ENCODE measurements at places on chromosomes 6 and 20. TPM values are rescaled to one million over a fixed set of nuclear protein-coding genes. Genes with fewer than 3 reads are reported as not detected.

DNA sequence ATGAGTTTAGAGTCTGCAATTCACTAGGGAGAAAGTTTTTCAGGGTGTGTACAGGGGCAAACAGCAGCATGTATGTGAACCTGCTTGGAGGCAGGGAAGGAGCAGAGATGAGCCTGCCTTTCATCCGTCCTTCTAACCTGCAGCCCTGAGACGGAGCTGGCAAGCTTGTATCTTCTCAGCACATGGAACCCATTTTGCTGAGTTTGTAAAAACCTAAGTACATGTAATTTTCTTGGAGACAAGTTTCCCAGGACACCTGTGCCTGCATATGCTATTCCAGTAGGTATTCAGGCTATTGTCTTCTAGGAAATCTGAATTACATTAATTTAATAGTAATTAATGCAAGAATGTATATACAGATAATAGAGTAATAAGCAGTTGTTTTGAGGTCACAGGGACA, 28.8 kb upstream of the MOXD1 start:
- no peak for DNase-seq

DNA sequence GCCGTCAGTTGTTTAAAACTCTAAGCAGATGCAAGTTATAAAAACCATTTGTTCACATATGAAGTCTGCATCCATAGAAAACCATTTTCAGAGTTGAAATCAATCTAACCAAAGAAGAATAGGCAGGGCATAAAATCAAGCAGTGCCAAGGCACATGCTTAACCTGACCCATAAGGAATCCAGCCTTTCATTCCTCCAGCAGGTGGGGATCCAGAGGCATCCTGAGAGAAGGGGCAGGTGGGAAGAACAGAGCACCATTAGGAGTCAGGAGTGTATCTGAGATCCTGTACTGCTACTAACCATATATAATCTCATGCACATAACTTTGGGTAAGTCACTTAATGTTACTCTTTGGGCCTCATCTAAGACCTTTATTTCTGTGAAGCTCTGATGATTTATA, 29.4 kb upstream of the FOXO3 start:
- DNase-seq = peak; percentile 55

GRCh38 chr6:82080767-82081166, 166.8 kb downstream of the IBTK start:
- no peak for DNase-seq

The FAM209B gene
- not detected for total RNA-seq

The TREML2 gene
- not detected for total RNA-seq
